Caco-2 (cell line): ENCODE measurements at places on chromosomes 1 and 21. TPM values are rescaled to one million over a fixed set of nuclear protein-coding genes. Genes with fewer than 3 reads are reported as not detected.
A peak's percentile ranks its signal among the peaks of the same experiment; 100 is the strongest.

SPRR2F gene
- not detected in 2 replicates for total RNA-seq

- no peaks in the 10 kb centered on the region for H3K4me1 ChIP-seq
- H3K27ac ChIP-seq: no peak within 1 kb of the TSS
- no peaks in the 10 kb centered on the region for H3K36me3 ChIP-seq
- no peaks in the 10 kb centered on the region; the same call in 1 of the 2 replicates for H3K27me3 ChIP-seq
Observed at GRCh38 chr1:14598498-14599182, at the start of gene KAZN. Gene KAZN, plus strand, starts transcription at chr1:14598685.

DNA sequence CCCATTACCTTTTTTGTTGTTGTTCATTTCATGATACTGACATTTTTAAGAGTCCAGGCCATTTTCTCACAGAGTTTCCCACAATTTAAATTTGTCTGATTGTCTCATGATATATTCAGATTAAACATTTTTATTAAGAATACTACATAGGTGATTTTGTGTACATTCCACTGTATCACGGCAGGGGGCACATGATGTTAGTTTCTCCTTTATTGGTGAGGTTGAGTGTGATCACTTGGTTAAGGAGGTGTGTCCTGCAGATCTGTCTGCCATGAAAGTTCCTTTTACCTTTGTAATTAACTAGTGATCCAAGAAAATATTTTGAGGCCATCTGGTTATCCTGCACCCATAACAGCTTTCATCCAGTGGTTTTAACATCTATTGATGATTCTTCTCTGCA is 11.8 kb downstream of the RTCA start:
- no peaks in the 10 kb centered on the region for H3K4me1 ChIP-seq
- no peak overlapping the region for H3K4me3 ChIP-seq

GRCh38 chr1:70436622-70437251 is 25.7 kb downstream of the CTH start:
- H3K36me3 ChIP-seq: no peaks in the 10 kb centered on the region
- H3K27ac ChIP-seq: no peak overlapping the region
- H3K27me3 ChIP-seq: no peaks in the 10 kb centered on the region
- DNase-seq: no peak
- H3K4me1 ChIP-seq: no peaks in the 10 kb centered on the region

- H3K36me3 ChIP-seq: no peaks in the 10 kb centered on the region
- H3K27me3 ChIP-seq: no peaks in the 10 kb centered on the region
- H3K27ac ChIP-seq: no peak overlapping the region
- no peak overlapping the region for H3K4me3 ChIP-seq
Observed at GRCh38 chr1:240691909-240692705, 80.2 kb upstream of the GREM2 start.

GRCh38 chr1:10900691-10901090 is 104.2 kb upstream of the CASZ1 start:
- H3K27me3 ChIP-seq: no peaks in the 10 kb centered on the region
- peak overlapping the region; percentile 98 for H3K27ac ChIP-seq
- peaks cover 38% of the 10 kb centered on the region for H3K4me1 ChIP-seq
- peak; percentile 79 for DNase-seq
- no peak overlapping the region for H3K4me3 ChIP-seq

UBE4B gene
- 40.2 and 40.3 TPM in 2 replicates for total RNA-seq

DNA sequence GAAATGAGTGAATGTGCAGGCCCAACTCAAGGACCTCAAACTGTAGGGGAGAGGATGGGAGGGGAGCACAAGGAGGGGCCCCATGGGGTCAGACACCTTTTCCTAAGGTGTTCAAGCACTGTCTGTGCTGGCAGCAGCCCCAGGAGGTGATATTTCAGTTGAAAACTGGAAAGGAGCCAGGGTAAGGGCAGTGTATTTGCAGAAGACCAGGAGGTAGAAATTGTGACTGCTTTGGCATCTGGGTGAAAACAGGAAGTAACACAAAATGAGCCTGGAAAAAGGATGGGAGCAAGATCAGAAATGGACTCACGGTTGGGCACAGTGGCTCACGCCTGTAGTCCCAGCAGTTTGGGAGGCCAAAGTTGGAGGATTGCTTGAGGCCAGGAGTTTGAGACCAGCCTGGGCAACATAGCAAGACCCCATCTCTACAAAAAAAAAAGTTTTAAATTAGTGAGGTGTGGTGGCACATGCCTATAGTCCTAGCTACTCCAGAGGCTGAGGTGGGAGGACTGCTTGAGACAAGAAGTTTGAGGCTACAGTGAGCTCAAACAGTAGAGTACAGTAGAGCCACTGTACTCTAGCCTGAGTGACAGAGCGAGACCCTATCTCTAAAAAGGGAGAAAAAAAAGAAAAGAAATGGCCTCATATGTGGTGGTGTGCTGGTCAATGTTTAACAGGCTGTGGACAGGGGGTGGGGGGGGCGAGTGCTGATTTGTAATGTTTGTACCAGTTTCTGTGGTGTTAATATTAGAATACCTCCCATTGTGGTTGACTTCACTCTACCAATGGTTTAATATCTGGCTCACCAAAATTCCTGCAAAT is 76.2 kb upstream of the ANGPTL1 start:
- H3K27me3 ChIP-seq: no peaks in the 10 kb centered on the region
- no peak overlapping the region for H3K27ac ChIP-seq
- DNase-seq: no peak
- no peak overlapping the region for H3K4me3 ChIP-seq

AK5 gene
- total RNA-seq: not detected in 2 replicates

GRCh38 chr1:52857443-52857842 is 14.9 kb downstream of the ZYG11A start:
- H3K27me3 ChIP-seq: no peaks in the 10 kb centered on the region
- H3K36me3 ChIP-seq: no peaks in the 10 kb centered on the region
- H3K4me3 ChIP-seq: no peak overlapping the region

- no peak for DNase-seq
- H3K27ac ChIP-seq: no peak overlapping the region
Observed at GRCh38 chr1:223355699-223356098, 8.3 kb downstream of the SUSD4 start.

DNA sequence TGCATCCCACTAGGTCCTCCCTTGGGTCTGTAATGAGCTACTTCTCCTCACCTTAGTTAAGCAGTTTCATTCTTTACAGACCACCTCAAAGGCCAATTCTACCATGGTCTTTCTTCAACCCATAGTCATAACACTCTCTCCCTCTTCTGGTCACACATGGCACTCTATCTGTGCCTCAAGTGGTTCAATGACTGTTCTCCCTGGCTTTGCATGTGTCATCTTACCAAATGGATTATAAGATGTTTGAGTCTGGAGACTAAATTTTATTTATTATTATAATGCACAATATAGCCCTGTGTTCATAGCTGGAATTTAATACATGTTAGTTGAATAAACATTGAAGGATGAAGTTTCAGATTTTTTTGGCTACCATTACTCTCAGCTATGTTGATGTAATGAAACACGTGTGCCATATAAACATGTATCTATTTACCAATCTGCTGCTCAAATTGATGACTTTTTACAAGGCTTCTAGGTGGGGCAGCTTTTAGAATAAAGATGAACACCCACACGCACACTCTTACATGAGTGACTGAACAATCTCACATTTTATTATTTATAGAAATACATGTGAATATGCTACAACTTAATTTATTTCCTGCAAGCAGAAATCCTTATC is 102.1 kb downstream of the RUNX1 start:
- H3K27ac ChIP-seq: no peak overlapping the region
- no peaks in the 10 kb centered on the region for H3K27me3 ChIP-seq
- H3K4me1 ChIP-seq: no peaks in the 10 kb centered on the region
- DNase-seq: no peak
- H3K36me3 ChIP-seq: no peaks in the 10 kb centered on the region

DNA sequence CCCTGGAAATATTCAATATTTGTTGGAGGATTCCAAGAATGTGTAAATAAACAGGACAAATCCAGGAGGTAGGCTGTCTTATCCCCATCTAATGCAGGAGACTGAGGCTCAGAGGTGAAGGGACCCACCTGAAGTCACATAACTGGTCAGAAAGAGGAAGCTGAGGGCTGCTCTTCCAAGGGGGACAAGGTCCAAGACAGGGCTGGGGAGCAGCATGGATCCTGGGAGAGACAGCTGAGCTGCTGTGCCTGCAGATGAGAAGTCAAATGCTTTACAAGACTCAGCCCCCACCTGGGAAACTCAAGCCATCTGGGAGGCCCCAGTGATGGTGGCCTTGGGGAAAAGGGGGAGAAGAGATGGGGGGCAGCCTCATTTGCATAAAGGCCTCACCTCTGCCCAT is 224.4 kb downstream of the PTPRU start:
- H3K4me1 ChIP-seq: no peaks in the 10 kb centered on the region
- H3K27me3 ChIP-seq: no peaks in the 10 kb centered on the region
- H3K36me3 ChIP-seq: no peaks in the 10 kb centered on the region
- H3K4me3 ChIP-seq: no peak overlapping the region
- no peak overlapping the region for H3K27ac ChIP-seq

DNA sequence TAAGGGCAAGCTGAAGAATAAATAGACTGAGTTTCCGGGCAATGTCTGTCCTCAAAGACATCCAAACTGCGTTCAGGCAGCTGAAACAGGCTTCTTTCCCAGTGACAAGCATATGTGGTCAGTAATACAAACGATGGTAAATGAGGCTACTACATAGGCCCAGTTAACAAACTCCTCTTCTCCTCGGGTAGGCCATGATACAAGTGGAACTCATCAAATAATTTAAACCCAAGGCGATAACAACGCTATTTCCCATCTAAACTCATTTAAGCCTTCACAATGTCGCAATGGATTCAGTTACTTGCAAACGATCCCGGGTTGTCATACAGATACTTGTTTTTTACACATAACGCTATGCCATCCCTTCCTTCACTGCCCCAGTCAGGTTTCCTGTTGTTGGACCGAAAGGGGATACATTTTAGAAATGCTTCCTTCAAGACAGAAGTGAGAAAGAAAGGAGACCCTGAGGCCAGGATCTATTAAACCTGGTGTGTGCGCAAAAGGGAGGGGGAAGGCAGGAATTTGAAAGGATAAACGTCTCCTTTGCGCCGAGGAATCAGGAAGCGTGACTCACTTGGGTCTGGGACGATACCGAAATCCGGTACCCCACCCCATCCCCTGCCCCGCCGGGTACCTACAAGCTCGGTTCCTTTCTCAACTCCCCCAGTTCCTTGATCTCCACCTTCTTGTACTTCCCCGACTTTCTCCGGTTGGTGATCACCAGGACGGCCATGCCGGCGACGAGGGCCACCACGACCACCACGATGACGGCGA is 1.3 kb downstream of the TACSTD2 start:
- peak overlapping the region; percentile 66 for H3K4me3 ChIP-seq
- H3K27me3 ChIP-seq: no peaks in the 10 kb centered on the region
- H3K36me3 ChIP-seq: no peaks in the 10 kb centered on the region
- H3K27ac ChIP-seq: peak overlapping the region; percentile 63

- no peaks in the 10 kb centered on the region for H3K27me3 ChIP-seq
- no peak for DNase-seq
- no peak overlapping the region for H3K27ac ChIP-seq
Observed at GRCh38 chr1:118878661-118879060, 109.5 kb downstream of the TBX15 start.

- no peak for DNase-seq
- H3K4me1 ChIP-seq: no peaks in the 10 kb centered on the region
- no peaks in the 10 kb centered on the region for H3K27me3 ChIP-seq
Observed at GRCh38 chr1:239302696-239303095, 83.7 kb upstream of the CHRM3 start.

- peaks cover 7% of the 10 kb centered on the region for H3K36me3 ChIP-seq
- no peaks in the 10 kb centered on the region for H3K27me3 ChIP-seq
- H3K4me3 ChIP-seq: no peak overlapping the region
- no peak for DNase-seq
Observed at GRCh38 chr1:156480016-156480370, 20.6 kb downstream of the MEF2D start.

SLC9A1 gene
- total RNA-seq: 28.9 and 31.0 TPM in 2 replicates

- peaks cover 34% of the 10 kb centered on the region for H3K4me1 ChIP-seq
- DNase-seq: no peak
- no peaks in the 10 kb centered on the region for H3K36me3 ChIP-seq
- H3K27me3 ChIP-seq: no peaks in the 10 kb centered on the region
- no peak overlapping the region for H3K27ac ChIP-seq
Observed at GRCh38 chr1:94098585-94099111, 22.3 kb downstream of the ABCA4 start.

DNA sequence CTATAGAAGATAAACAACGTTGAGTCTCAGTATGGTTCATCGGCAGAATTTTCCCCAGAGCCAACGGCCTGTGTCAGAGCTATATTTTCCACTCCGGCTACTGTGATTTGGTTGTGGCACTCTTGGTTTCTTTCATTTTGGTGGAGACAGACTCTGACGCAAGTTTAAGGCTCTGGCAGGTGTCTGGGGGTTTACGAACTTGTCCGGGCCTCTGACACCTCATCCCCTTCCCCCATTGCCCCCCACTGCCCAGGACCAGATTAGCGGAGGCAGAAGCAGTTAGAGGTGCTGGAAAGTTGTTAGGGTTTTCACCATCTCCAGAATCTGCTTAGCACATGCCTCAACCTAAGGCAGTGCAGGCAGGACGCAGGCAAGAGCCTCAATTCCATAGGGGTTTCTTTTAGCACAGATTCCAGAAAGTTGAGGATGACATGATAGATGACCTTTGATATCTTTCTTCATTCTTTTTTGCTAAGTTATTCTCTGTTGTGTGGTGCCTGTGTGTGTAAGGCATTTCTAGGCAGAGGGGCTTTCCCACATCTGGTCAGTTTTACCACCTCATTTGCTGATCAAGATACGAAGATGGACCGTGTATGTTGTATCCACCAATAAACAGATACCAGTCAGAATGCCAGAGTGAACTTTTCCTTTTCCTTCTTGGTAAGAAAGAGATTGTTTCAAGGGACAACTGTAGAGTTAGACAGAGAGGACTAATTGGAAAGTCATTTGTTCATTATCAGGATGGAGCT is 18.4 kb upstream of the IL10 start:
- peaks cover 6% of the 10 kb centered on the region for H3K4me1 ChIP-seq
- H3K36me3 ChIP-seq: no peaks in the 10 kb centered on the region
- no peak for DNase-seq
- no peaks in the 10 kb centered on the region for H3K27me3 ChIP-seq

DNA sequence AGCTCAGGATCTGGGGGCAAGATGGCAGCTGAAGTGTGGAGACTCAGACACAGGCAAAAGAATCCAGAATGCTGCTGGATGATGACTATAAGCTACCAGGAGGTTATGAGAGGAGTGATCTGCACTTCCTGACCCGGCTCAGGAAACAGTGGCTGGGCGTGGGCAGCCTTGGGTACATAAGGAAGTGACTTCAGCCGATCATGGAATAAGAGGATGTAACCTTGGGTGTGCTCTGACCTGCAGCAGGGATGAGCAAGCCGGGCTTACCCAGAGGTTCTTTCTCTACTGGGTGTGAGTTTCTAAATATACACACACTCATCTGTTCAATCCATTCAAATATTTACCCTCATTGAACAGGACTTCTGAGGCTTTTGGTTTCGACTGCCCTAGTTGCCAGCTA is 62.7 kb downstream of the CD34 start:
- peaks cover 2% of the 10 kb centered on the region; the same call in 1 of the 2 replicates for H3K36me3 ChIP-seq
- no peak overlapping the region for H3K27ac ChIP-seq
- H3K27me3 ChIP-seq: no peaks in the 10 kb centered on the region
- H3K4me3 ChIP-seq: no peak overlapping the region
- peaks cover under 1% of the 10 kb centered on the region; the same call in 1 of the 2 replicates for H3K4me1 ChIP-seq
- DNase-seq: peak; percentile 32

NIBAN1 gene
- total RNA-seq: 14.3 and 20.8 TPM in 2 replicates

LRRC53 gene
- total RNA-seq: not detected in 2 replicates
